ENCODE measurements at places on chromosomes 3 and 15.

- no peak for DNase-seq
These were observed 108.2 kb downstream of the THRB start for GRCh38 chr3:24386458-24386857.

DNA sequence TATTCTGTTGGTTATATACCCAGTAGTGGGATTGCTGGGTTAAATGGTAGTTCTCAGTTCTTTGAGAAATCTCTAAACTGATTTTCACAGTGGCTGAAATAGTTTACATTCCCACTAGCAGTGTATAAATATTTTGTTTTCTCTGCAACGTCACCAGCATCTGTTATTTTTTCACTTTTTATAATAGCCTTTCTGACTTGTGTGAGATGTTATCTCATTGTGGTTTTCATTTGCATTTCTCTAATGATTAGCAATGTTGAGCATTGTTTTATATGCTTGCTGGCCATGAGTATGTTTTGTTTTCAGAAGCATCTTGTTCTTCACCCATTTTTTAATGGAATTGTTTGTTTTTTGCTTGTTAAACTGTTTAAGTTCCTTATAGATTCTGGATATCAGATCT, 612.7 kb upstream of the SGO1 start:
- no peak for DNase-seq

DNA sequence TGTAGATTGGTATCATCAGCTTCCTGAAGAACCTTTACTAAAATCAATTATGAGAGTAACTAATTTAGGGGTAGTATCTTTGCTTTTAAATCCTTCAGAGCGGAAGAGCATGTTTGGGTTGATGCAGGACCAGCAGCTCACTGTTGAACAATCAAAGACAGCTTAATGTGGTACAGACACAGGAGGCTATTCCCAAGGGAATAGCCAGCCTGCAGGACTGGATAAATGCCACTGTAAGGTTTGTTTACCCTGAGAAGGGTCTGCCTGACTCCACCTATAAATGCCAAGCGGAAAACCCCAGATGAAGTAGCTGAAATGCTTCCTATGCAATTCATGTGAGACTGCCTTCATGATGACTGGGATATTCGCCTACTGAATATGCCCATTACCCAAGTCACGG, 16.0 kb upstream of the STAC start:
- DNase-seq = no peak

DNA sequence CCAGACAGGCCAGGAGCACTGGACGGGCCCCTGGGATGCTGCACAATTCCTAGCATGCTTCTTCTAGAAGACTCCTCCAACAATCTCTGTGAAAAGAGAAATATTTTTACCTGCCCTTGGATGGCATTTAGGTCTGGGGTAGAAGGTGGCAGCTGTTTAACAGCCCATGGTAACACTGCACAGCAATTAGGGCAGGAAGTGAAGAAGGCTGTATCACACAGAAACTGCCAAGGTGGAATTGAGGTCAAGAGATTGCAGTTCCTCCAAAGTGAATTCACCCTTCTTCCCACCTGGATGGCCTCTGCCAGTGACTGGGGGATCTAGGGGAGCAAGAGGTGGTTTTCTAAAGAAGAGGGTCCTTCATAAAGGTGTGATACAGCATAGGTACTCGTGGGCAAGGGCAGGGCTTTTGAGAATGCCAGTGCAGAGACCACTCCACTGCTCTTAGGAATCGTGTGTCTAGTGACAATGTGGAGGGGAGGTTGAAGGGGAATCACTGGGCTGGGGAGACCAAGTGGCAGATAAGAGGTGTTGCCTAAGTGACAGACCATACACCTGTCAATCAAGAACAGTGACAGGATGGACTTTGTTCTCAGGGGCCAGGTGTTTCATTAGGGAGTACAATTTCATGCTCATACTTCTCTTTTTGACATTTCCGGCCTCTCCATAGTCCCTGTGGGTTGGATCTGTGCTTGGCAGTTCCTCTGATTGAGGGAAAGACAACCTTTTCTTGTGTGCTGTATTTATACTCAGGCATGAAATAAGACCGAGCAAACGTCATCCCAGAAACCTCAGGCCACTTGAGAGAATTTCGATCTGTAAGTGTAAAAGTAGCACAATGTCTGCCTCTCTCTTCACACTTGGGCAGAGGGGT, 83.5 kb upstream of the BCL6 start:
- no peak for DNase-seq

- no peak for DNase-seq
These were observed 72.6 kb downstream of the CCR1 start for GRCh38 chr3:46135475-46135874.

DNA sequence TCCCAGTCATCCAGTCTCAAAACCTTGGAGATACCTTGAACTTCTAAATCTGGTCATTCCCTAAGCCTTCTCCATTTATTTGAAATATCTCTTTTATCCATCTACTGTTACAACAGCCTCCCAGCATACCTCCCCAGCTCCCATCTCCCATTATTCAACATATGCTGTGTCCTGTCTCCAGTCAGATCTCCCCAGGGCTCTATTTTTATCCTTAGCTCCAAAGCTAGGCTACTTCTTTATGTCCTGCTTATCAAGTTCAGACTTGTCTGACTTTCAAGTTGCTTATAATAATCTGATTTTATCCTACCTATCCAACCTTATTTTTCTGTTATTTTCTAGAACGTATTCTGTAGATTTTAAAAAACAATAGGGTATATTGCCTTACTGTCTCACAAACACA, 44.2 kb downstream of the IQGAP1 start:
- no peak for DNase-seq

- DNase-seq = no peak
These were observed 1.9 kb downstream of the SNRPA1 start for GRCh38 chr15:101293122-101293521.

DNA sequence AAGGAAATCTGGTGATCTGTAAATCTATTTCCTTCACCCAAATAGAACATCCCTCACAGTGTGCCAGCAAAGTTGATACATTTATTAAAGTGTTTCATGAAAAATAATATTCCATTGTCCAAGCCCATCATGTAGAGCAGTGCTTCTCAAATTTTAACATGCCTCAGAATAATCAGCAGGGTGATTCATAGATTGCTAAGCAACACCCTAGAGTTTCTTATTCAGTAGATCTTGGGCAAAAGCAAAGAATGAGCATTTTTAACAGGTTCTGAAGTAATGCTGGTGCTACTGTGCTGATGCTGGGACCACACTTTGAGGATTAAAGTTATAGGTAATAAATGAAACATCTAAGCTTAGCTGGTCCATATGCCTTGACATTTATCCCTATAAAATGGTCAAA, 210.5 kb downstream of the ZIC4 start:
- DNase-seq = no peak

DNA sequence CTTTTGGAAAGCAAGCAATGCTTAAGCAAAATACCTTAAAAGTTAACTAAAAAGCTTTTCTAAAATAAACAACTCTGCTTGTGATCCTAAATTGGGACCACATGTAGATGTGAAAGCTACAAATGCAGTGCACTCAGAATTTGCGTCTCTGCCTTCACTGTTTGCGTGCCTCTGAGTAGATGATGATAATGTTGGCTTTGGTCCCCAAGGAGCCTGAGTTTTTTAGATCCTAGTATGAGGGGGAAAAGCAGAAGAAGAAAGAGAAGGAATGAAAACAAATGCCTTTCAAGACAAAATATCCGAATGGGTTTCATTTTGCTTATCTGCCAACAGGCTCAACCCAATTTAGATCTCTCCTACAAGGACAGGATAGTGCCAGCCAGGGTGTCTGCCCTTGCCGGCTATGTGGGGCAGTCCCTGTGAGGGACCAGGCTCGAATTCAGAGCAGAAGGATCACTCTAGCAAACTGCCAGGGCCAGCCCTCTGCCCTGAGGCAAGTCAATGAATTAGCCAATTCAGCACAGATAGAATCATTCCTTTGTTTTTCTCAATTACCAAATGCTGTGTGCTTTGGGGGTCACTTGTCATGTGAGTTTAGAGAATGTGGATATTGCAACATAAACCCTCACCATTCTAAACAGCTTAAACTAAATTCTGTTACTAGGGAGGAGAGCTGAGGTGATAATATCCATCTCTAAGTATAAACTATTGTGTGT, 28.5 kb downstream of the SCG5 start:
- DNase-seq = no peak

Measured in stimulated activated CD4-positive, alpha-beta T cell treated with anti-CD3 and anti-CD28 coated beads, Interleukin-15, amount 100 ng/mL, for 1 hour (primary cell).